ENCODE measurements at places on chromosomes 6 and 20. TPM values are rescaled to one million over a fixed set of nuclear protein-coding genes. Genes with fewer than 3 reads are reported as not detected.

DNA sequence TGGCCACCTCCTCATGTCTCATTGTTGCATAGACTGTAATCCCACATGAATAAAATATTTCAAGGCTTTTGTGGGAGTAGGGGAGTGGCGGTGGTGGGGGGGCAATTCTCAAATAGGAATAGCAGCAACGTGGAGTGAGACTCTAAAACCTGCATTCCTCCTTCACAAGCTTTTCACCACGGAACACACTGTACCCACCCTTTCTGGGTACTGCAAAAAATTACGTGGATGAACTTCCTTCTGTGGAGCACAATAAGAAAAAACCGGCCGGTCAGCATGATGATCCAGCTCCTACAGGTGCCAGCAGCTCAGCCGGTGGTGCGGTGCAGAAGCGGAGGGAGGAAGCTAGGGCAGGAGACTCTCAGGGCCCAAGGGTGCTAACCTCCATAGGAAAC, 930 bp upstream of the RRAGD start:
- no peak for DNase-seq

DNA sequence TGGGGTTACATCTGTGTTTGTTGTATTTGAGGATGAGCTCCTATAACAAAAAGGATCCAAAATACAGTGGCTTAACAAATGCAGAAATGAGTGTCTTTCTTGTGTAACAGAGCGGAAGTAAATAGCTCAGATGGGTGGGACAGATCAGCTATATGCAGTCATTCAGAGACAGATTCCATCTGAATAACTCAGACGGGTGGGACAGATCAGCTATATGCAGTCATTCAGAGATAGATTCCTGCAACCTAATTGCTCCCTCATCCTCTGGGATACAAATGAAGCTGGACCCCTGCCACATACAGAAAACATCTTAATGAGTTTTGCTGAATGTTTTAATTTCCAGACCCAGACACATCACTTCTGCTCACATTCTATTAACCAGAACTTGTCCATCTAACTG, 332.3 kb downstream of the BCKDHB start:
- no peak for DNase-seq

DNA sequence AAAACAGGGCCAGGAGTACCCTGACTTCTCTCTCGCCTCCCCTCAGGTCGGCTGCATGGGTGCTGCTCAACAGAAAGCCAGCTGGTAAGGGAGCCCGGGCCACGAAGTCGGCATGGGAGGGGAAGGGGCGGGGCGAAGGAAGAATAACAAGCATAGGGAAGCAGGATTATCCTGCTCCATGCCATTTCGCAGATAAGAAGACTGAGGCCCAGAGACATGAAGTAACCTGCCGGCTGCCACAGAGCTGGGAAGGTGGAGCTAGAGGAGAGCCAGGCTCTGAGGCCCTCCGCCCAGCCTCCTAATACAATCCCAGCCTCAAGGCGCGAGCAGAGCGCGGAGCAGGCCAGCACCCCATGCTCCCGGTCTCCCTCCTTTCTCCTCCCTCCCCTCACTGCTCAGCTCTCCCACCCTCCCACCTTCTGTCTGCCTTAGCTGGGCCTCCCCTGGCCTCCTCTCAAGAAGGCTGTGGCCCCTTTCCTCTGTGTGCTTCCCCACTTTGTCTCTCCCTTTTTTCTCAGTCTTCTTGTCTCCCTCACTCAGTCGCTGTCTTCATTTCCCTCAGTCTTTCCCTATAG, 13.2 kb upstream of the HMGA1 start:
- no peak for DNase-seq

- DNase-seq: no peak
These were observed 1.7 kb upstream of the MYO6 start for GRCh38 chr6:75747152-75747992.

Gene SSTR4
- total RNA-seq: not detected

Gene COL11A2
- total RNA-seq: 4.0 TPM

Gene SLC39A7
- 71.8 TPM for total RNA-seq

Gene CDH26
- total RNA-seq: 0.18 TPM

Gene LY6G6C
- total RNA-seq: not detected

Gene PROKR2
- not detected for total RNA-seq

Data from SJCRH30 (cell line).